D721Med (cell line): ENCODE measurements at places on chromosomes 1 and 21.

- no peak for DNase-seq
Measured at GRCh38 chr1:158002631-158003405, 9.4 kb downstream of the KIRREL1 start.

DNA sequence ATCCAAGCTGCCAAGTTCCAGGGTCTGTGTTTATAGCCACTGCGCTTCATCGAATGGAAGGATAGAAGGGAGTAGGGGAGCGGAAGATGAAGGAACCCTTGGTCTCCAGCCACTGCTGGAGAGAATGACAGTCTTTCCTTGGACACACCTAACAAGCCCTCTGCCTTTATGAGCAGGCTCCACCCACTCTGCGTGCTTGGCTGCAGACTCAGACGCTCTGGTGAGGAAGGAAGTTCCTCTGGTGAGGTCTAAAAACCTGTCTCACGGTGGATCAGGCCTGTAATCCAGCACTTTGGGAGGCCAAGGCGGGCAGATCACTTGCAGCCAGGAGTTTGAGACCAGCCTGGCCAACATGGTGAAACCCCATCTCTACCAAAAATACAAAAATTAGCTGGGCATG is 55.4 kb downstream of the MATN1 start:
- DNase-seq, result no peak

GRCh38 chr1:233655301-233655740 is 41.4 kb downstream of the KCNK1 start:
- no peak for DNase-seq

DNA sequence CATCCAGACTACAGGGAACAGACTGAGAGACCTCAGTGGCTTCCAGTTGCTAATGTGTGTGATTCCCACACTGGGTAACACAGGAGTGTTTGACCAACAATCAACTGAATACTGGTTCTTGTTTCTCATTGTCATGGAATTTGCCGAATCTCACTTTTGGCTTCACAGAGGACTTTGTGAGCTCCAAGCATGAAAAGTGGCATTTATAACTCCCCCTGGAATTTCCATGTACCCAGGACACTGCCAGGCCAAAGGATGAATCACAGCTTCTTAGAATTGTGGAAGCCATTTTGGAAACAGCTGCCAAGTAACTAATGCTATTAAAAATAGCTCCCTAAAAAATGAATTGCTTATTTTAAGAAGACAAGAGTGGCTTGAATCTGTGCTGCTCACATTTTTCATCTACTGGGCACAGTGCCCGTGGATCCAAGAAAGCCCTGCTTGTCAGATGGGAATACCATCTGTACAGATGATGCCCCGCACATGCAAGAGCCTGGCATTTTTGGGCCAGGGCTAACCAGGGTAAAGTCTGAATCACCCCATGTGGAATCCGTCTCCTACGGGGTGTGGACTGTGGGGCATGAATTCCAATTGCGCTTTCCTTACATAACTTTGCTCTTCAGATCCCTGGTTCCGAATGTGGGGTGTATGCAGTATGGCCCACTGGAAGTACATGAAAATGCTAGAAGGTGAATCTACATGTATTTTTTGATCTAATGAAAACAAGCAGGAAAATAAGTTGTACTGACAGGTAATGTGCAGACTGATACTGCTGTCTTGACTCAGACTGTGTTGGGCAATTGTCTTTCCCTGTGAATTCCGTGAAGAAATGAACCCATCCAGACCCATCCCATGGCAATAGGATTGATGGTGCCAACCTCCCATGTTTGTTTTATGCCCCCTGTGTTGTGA is 487.3 kb downstream of the SIPA1L2 start:
- DNase-seq, result no peak
